IPS DF 6.9 (cell line): ENCODE measurements at places on chromosomes 1 and 21.

GRCh38 chr1:107940701-107941100 is 24.3 kb downstream of the VAV3 start:
- no peak for DNase-seq

DNA sequence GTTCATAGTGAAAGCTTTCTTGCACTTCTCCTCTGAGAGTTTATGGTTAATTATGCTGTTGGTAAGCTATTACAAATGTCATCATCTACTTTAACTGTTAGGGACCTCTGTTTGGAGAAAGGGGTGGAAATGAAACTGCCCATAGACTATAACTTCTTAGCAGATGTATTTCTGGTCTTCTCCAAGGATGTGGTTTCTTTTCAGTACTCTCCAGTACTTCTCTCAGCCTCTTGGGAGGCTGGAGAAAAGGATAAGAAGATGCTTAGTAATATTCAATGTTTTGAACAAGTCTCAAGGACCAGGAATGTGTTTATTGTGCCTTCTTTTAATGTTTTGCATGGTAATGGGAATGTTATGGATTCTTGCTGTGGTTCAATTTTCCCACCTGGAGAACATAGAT is 60.4 kb downstream of the LAMC2 start:
- DNase-seq: no peak

- DNase-seq: no peak
Observed at GRCh38 chr1:95353194-95353593, 119.2 kb downstream of the RWDD3 start.

GRCh38 chr21:26941421-26941820 is 25.5 kb downstream of the ADAMTS5 start:
- DNase-seq: no peak
